Femur (tissue), 1 donor: ENCODE measurements at places on chromosomes 3 and 15.

DNA sequence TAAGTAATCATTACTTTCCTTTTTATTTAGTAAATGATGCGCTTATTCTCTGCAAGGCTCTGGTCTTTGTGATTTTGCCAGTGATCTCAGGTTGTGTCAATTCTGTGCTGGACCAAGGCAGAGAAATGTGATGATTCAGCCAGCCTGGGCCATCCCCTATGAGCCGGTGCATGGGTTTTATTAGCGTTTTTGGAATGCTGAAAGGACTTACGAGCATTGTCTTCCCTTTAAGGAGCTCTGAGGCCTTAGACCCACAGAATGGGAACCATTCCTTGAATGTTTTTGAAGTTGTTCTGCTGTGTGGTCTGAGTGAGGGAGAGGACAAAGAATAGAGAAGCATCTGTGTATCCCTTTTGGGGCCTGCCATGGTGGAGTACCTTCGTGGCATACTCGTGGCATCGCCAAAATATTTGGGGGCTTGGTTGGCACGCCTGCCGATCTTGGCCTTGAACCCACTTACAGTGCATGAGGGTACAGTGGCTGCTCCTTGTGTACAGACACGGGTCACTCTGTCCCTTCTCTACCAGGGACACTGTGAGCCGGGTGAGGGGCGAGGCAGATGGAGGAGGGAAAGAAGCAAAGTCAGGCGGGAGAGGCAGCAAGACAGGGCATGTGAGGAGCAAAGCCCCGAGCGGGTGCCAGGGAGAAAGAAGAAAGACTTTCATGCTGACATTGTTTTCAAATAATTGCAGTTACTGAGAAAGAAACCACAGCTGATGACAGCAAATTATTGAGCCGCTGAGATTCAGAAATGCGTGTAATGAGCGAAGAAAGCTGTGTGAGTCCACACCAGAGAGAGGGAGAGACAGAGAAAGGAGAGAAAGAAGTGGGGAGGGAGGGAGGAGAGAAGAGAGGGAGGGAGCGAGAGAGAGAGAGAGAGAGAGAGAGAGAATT lies 269.4 kb upstream of the RGMA start:
- DNase-seq = no peak

DNA sequence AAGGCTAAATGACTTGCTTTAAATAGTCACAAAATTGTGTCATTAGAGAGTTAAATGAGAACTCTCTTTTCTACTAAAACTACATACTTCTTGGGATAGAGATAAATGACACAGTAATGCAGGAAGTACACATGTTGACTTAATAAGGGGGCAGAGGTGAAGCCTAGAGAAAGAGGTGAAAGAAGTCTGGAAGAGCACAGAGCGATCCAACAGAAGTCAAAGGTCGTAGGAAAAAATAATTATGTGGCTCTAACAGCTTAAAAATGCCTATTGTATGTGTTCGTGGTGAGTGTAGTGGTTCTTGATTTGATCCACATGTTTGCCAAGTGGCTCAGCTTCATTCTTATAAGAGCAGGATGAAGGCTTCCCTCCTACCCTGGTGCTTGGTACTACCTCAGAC lies 61.7 kb downstream of the TMEM212 start:
- no peak for DNase-seq

DNA sequence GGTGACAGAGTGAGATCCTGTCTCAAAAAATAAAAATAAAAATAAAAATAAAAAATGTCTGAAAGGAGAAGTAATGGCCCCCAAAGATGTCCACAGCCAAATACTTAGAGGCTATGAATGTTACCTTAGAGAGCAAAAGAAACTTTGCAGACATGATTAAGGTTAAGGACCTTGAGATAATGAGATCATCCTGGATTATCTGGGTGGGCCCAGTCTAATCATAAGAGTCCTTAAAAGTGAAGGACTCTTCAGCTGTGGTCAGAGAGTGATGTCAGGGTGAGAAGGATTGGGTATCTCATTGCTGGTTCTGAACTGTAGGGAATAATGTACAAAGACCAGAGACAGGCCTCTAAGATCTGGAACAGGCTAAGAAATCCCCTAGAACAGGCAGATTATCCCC lies 84.9 kb upstream of the POU1F1 start:
- no peak for DNase-seq

DNA sequence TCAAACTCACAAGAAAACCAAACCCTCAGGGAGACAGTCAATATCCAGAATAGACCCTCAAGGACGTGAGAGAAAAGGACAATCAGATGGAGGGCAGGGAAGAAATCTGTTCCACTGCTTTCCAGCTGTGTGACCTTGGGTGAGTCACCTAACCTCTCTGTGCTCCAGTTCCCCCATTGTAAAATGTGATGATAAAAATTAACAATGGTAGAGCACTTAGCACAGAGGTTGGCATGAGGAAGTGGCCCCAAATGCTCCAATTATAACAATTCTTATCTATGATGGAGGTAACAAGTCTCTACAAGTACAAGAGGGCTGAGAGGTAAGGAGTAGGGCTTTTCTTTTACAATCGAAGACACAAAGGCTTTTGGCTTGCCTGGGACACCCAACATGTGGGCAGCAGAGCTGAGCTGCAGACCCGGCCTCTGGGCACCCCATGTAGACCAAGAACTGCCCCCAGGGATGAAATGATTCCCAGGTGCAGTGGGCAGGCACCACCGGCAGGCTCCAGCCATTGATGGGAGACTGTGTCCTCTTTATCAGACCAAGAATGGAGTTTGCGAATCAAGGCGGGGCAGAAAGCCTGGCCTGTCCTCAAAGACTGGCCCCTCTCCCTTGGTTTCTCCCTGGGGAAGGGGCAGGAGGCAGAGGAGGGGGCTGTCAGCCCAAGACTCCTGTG lies 22.0 kb downstream of the WNT7A start:
- no peak for DNase-seq

GRCh38 chr3:50314816-50315215 lies 7.7 kb downstream of the HYAL2 start:
- DNase-seq = no peak

GRCh38 chr15:57684491-57685151 lies 21.9 kb upstream of the POLR2M start:
- no peak for DNase-seq

DNA sequence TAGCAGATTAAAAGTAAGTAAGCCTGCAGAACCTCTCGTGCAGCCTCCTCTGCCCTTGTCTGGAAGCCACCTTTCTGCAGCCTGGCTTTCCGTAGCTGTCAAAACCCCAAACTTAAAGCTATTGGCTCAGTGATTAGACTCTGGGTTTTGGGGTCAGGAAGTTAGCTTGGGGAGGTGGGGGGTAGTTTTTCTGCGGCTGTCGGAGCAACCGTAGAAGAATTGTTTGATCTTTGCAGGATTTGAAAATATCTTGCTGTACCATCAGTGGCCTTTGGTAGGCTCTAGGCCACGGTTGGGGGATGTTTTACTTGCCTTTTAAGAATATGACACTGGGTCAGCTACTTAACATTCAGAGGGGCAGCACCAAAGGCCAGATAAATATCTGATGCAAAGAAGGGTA lies 88.4 kb upstream of the RASGRP1 start:
- no peak for DNase-seq

- no peak for DNase-seq
Observed at GRCh38 chr3:174697310-174697709, 161.8 kb upstream of the NAALADL2 start.

- no peak for DNase-seq
Observed at GRCh38 chr15:64703632-64703959, 71.8 kb downstream of the RBPMS2 start.

DNA sequence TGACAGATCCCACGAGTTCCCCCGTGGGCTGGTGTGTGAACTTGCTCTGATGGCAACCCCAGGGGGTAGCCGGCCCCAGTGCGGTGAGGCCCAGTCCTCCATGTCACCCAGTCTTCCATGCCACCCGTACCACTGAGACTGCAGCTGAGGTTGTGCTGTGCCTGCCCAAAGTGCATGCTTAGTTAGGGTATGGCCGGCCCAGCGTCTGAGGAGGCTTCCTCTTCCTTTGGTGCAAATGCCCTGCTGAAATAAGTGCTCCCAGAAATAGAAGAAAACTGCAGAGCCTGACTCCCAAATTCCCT lies 31.5 kb downstream of the MGLL start:
- no peak for DNase-seq

DNA sequence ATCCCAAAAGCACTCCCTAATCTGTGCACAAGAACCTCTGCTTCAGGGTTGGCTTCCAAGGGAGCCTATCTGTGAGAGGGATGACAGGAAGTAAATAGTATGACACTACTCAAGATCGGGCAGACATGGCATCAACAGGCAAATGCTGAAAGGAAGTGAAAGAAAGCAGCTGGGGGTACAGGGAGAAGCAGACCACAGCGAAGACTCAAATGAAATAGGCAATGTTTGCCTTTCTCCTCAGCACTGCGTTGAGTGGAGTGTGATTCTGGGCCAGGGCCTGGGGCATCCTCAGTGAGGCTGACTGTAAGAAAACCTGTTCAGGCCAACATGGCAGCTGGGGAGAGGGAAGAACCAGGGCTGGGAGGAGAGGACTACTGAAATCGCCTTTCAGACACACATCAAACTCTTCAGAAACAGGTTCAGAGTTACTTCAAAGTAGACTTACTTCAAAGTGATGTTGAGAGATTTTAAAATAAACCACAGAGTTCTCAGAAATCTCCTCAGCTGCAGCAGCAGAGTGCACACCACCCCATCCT lies 96.6 kb downstream of the SLC9A9 start:
- DNase-seq = no peak

GRCh38 chr3:43097400-43098080 lies 8.3 kb downstream of the POMGNT2 start:
- DNase-seq = no peak

DNA sequence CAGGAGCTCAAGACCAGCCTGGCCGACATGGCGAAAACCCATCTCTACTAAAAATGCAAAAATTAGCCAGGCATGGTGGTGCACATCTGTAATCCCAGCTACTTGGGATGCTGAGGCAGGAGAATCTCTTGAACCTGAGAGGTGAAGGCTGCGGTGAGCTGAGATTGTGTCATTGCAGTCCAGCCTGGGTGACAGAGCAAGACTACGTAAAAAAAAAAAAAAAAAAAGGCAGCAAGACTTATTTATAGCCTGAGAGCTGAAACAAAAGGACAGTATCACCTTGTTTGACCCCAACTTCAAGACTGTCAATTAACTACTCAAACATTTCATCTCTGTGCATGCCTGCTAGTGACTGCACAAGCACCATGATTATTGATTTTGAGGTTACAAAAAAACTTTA lies 478.9 kb upstream of the GBE1 start:
- no peak for DNase-seq

DNA sequence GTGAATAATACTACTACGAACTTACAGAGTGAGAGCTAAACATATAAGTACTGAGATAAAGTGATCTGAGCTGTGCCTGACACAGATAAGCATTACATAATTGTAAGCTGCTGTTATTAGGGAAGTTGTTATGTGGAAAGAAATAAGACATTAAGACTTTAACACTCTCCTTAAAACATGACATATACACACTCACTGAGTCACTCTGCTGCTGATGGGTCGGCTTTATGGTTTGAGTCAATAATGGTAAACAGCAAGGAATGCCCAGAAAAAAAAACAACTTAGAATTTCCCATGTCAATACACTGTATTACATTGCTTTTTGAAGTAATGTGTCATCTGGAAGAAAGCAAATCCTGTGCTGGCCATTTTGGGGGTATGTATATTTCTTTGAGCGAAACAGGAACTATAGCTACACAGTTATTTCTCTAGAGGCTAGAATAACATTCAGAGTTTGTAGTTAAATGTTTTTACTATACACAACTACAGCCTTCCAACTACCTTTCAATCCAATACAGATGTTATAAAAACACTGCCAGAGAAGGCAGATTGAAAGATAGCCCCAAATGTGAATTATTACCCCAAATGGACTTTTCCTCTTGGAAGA lies 22.8 kb upstream of the SPRED1 start:
- no peak for DNase-seq

- DNase-seq = peak; percentile 81
Observed at GRCh38 chr3:54427941-54428871, 305.9 kb downstream of the CACNA2D3 start.

- peak; percentile 81 for DNase-seq
Observed at GRCh38 chr15:75696311-75696720, 16.3 kb downstream of the CSPG4 start.

DNA sequence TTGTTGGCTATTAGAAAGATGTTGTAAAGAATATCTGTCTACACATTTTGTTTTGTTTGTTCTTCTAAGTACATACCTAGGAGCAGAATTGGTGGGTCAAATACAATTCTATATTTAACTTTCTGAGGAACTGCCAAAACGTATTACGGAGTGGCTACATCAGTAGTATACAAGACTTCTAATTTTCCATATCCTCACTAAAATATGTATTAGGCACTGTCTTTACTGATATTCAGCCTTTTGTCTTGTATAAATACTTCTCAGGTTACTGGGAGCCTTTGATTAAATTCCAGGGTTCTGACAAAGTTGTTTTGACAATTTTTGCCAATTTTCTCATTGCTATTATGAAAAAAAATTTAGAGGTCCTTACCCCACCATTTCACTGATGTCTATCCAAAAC lies 146.7 kb downstream of the NR2E3 start:
- no peak for DNase-seq

DNA sequence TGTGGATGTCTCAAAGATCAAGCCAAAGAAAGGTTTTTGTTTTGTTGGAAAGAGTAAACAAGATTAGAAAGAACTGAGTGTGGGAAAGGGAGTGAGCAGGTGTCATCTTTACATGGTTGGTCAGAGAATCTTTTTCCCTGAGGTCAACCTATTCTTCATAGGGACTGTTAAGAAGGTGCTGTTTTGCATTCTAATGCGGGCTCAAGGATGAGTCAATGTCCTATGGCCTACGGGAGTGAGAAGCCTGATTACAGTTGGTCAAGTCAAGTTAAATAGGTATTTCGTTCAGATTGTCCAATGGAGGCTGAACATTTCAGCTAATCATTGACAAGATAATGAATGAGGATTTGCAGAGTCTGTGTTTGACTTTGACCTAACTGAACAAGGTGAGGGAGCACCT lies 491.2 kb upstream of the PDZRN3 start:
- no peak for DNase-seq

- DNase-seq = no peak
Observed at GRCh38 chr3:175434561-175434960, 575.4 kb downstream of the NAALADL2 start.

GRCh38 chr3:54950391-54951003 lies 22.6 kb upstream of the LRTM1 start:
- no peak for DNase-seq

- no peak for DNase-seq
Observed at GRCh38 chr3:105629718-105630117, 239.1 kb downstream of the CBLB start.

GRCh38 chr3:12194209-12194608 lies 35.5 kb upstream of the TIMP4 start:
- no peak for DNase-seq

GRCh38 chr3:176431038-176431418 lies 766.3 kb downstream of the TBL1XR1 start:
- no peak for DNase-seq

DNA sequence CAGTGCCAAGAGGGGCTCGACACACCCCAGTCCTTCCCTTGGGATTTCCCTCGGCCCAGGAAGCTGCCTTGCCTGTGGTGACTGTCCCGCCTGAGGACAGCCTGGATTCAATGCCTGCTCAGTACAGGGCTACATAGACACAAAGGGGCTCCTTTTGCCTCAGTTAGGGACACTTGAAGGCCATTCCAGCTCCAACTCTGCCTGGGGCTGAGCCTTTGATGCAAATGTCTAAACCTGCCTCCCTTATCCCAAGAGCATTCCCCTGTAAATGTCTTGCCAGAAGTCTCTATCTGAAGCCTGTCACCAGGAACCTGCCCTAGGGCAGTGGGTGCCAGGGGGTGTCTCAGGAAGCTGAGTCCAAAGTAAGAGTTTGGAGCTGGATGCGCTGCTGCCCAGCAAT lies 19.3 kb upstream of the LYSMD4 start:
- DNase-seq = no peak

- no peak for DNase-seq
Observed at GRCh38 chr3:157794771-157795170, 291.6 kb upstream of the VEPH1 start.

GRCh38 chr3:63450023-63450422 lies 171.9 kb downstream of the SYNPR start:
- DNase-seq = no peak
